ENCODE measurements at places on chromosomes 1 and 21.

DNA sequence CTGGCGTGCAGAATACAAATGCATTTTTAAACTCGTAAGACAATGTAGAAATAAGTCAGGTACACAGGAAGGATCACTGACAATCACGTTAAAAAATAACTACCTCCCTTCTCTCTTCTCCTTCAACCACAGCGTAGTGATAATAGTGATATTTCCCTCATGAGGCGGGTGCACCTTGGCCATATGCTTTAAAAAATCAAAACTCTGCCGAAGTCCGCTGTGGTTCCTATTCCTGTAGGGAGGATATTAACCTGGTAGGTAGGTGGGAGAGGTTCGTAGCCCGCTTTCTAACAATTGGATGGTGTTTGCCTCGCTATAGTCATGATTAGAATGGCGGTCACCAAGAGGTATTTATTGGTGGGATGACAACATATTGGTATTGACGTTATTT, 732 bp downstream of the GREM2 start:
- no peak for DNase-seq

DNA sequence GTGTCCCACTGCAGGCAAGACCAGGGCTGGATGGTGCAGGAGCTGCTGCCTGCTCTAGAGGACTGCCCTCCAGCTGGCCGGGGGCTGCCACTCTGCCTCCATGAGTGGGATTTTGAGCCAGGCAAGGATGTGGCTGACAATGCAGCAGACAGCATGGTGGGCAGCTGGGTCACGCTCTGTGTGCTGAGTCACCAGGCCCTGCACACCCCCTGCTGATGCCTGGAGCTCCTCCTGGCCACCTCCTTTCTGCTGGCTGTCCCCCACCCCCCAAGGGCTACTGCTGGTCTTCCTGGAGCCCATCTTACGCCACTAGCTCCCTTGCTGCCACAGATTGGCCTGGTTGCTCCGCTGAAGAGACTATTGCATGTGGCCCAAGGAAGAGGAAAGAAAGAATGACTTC, 3.9 kb upstream of the ZSCAN20 start:
- DNase-seq: no peak

GRCh38 chr1:157136133-157136532, 2.1 kb downstream of the ETV3 start:
- no peak for DNase-seq

GRCh38 chr1:64041371-64042131, 161.9 kb upstream of the UBE2U start:
- DNase-seq: no peak

- DNase-seq: no peak
These were observed 87.7 kb upstream of the EDN2 start for GRCh38 chr1:41572224-41572623.

GRCh38 chr1:170544624-170545023, 12.7 kb downstream of the GORAB start:
- no peak for DNase-seq

DNA sequence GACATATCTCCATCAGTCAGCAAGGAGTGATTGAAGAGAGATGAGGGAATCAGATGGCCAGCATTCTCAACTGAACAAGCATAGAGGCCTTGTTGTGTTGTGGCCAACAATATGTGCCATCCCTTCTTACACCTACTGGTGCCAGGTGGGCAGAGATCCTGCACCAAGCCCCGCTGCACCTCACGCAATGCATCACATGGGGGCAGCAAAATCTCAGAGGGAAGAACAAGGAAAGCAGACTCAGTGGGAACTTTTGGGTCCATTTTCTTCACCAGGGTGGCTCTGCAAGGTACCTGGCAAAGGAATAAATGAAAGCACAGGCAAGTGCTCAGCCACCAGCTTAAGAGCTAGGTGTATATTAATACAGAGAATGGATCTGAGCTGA, 33.2 kb downstream of the HSD3B2 start:
- no peak for DNase-seq

DNA sequence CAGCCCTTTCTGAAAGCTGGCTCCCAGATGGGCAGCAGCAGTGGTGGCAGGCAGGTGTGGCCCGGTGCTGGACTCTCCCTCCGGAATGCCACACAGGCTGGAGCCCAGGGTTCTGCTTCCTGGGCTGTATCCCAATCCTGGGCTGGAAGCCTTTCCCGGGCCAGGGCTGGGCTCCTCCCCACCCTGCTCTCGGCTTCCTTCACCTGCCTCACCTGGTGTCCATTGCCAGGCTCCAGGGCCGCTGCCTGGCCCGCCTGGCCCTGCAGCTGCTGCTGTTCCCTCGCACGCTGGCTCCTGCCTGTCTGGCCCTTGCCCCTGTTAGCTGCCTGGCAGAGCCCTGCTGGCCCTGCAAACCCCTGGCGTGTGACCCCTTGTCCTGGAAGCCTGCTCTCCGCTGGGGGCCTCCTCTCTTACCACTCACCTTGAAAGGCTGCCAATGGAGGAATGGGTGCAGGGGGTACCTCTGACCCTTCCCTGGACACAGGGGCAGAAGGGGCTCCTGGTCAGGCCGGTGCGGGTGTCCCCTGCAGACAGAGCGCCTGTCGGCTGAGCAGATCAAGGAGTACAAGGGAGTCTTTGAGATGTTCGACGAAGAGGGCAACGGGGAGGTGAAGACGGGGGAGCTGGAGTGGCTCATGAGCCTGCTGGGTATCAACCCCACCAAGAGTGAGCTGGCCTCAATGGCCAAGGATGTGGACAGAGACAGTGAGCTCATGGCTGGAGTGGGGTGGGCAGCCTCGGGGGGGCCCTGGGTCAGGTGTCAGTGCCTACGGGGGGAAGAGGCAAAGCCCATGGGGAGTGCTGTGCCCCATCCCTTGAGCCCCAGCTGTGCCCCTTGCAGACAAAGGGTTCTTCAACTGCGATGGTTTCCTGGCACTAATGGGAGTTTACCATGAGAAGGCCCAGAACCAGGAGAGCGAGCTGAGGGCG, 1.1 kb downstream of the CALML6 start:
- DNase-seq: no peak

GRCh38 chr1:87766737-87767136, 438.1 kb downstream of the LMO4 start:
- no peak for DNase-seq

GRCh38 chr1:64251971-64252370, 48.5 kb downstream of the UBE2U start:
- DNase-seq: no peak

DNA sequence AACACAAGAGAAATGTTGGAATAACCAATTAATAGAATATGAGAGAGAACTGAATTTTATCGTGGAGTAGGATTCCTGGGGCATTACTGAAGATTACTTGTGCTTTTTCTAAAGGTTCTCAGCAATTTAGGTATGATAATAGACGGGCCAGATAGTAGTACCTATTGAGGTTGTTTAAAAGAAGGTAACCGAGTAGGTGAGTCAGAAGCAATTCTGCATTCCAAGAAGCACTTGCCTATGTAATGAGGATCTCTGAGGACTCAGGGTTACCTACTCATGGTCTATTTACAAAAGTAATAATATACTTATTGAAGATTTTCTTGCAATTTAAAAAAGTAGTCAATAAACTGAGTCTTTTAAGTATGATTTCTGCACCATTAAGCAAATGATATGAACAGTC, 1469.8 kb downstream of the BRINP3 start:
- no peak for DNase-seq

- DNase-seq: no peak
These were observed 47.9 kb upstream of the NBL1 start for GRCh38 chr1:19596065-19596713.

- DNase-seq: no peak
These were observed 11.9 kb downstream of the IFNLR1 start for GRCh38 chr1:24175033-24175755.

DNA sequence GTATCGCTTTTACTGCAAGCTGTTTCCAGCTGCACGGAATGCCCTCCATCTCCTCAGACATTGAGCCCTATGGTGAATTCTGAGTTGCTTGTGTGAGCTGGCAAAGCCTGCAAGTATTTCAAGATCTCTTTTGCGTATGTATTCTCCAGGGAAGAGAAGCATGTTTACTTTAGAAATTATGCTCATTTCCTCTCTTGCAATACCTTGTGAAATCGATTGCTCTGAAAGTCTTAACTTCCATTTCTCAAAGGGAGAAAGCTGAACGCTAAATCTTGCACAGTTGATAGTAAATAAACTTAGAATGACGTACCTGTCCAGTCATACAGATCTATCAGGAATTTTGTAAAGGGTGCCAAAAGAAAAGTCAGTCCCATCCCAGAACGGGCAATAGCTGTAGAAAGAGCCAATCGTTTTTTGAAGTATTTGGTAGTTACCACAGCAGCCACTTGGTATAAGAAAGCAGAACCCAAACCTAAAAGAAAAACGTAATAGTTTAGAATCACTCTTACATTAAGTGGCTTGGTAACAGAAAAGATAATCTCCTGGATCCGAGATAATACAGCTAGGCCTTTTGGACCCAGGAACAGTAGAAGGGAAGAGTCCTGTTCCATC, 10.0 kb downstream of the SLC16A4 start:
- DNase-seq: no peak

DNA sequence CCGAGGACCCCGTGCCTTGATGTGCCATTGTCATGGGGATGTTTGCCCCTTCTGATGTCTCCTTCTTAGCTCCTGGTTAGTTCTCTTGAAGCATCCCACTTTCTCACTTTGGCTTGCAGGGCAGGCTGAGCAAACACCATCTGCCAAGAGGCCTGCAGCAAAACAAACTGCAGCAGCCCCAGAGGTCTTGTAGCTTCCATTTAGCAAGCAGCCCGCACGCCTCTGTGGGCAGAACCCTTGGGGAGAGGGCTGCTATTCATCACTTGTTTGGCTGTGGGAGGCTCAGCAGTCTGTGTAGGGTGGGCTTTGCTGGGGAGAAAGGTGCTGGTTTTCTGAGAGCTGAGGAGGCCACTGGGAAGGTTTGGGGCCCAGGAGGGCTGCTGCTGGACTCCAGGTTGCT, 56.7 kb downstream of the KCNC4 start:
- DNase-seq: no peak

GRCh38 chr1:170863621-170864020, 71.7 kb upstream of the MROH9 start:
- DNase-seq: no peak

DNA sequence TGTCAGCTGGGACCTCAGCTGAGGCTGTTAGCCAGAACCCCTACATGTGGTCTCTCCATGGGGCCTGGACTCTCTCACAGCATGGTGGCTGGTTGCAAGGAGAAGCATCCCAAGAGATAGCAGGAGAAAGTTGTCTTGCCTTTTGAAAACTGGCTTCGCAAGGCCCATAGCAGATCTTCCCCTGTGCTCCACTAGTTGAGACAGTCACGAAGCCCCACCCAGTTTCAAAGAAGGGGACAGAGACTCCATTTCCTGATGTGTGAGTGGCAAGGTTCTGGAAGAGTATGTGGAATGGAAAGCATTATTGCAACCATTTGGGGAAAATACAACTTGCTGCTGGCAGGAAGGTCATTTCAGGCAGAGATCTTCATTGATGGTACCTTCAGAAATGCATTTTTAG, 7.5 kb upstream of the CSRP1 start:
- no peak for DNase-seq

- no peak for DNase-seq
These were observed 32.5 kb downstream of the PLEKHO1 start for GRCh38 chr1:150182247-150182646.

- no peak for DNase-seq
These were observed 3.5 kb downstream of the TRIM67 start for GRCh38 chr1:231165371-231165770.

DNA sequence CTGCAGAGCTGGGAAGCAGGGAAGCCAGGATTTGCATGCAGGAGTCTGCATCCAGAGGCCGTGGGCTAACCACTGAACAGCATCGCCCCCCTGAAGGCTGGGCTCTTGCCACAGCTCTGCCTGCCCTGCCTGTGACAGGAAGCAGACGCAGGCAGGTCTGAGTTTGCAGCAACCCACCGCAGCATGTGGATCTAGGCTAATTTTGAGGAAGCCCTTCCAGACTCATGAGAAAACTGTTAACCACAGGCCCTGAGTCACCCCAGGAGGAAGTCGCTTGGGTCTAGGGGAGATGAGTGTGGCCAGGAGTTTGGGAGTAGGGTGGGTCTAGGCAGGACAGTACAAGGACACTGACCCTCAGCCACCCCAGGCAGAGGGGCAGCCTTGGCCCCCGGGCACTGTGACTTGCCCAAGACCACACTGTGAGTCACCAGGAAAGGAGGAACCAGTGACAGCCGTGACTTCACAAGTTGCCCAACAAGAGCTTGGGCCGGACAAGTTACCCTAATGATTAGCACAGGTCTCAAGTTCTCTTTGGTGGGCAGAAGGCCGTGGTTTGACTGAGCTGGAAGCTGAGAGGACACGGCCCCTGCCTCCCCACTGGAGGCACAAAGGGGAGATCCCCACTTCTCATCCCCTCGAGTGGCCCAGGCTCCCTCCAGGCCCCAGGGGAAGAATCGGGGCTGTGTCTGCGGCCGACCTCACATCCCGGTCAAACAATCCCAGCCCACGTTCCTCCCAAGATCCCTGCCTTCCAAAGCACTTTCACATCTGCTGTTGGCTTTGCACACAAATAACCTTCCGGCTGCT, 826 bp downstream of the LAPTM5 start:
- DNase-seq: peak; percentile 66

GRCh38 chr1:75996196-75996595, 64.0 kb upstream of the ASB17 start:
- no peak for DNase-seq

GRCh38 chr1:164699815-164700491, 141.0 kb downstream of the PBX1 start:
- DNase-seq: no peak

GRCh38 chr1:191034132-191034531, 556.5 kb upstream of the BRINP3 start:
- no peak for DNase-seq

- no peak for DNase-seq
These were observed 378.9 kb downstream of the PLPP3 start for GRCh38 chr1:56200442-56200841.

DNA sequence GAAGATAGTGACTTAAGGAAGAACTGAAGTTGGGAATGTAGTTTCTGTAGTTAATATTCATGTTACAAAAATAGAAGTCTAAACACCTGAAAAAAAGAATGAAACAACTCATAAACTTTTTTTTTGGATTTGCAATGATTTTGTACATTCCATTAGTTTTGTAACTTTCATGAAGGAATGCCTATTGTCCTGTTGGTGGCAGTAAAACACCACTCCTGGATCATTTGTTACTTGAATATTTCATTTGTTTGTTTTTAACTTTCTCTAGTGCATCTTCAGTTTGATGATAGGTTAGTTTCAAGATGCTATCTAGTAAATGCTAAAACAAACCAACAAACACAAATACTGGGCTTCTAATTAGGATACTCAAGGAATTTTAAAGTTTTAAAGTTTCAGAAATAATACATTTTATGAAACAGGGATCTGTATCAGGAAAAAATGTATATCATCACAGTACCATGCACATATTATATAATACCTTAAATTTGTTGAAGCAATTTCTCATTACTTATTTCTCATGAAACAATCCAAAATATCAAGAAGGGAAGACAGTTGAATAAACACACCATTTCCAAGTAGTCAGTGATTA, 229.7 kb upstream of the CACYBP start:
- DNase-seq: no peak

DNA sequence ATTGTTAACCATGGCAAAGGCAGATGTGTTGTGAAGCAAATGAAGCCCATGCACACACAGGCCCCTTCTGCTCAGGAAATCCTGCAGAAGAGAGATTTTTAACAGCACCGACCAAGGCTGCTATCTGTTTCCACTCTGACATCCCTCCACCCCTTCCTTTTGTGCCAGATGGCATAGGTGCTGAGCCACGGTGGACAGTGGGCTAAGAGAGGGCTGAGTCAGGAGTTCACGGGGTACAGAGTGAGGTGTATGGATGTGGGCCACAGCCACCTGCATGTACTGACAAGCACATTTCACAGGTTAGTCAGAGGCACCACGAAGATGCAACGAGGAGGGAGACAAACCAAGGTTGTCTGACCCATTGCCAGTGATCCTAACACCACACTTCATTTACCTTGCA, 9.5 kb downstream of the RSPH1 start:
- no peak for DNase-seq

GRCh38 chr1:216749232-216749631, 26.0 kb upstream of the ESRRG start:
- DNase-seq: no peak
